ENCODE measurements at places on chromosomes 5 and 9.

DNA sequence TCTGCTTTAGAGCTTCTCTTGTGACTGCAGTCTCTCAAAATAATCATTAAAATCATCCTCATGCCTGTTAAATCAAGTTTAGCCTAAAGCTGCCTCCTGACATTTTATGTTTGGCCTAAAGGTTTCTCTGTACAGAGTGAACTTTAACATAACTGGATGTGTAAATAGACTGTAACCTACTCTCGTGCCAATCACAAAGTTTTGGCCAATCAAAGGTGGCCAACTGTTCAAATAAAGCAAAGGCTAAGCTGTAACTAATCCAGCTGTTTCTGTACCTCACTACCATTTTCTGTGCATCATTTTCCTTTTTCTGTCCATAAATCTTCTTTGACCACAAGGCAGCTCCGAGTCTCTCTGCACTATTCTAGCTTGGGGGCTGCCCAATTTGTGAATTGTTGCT lies 86.2 kb downstream of the GCNT1 start:
- no peak for ATAC-seq

- ATAC-seq = no peak
Observed at GRCh38 chr5:41815261-41815660, 55.0 kb downstream of the OXCT1 start.

- no peak for ATAC-seq
Observed at GRCh38 chr9:123372766-123373446, 16.9 kb downstream of the CRB2 start.

- peak; percentile 80 for ATAC-seq
Observed at GRCh38 chr5:150645070-150645700, 4.7 kb downstream of the SYNPO start.

GRCh38 chr5:76576450-76576849 lies 46.8 kb downstream of the F2RL2 start:
- no peak for ATAC-seq

Data from motor neuron (in vitro differentiated cells).